ENCODE measurements at places on chromosomes 4 and X.

DNA sequence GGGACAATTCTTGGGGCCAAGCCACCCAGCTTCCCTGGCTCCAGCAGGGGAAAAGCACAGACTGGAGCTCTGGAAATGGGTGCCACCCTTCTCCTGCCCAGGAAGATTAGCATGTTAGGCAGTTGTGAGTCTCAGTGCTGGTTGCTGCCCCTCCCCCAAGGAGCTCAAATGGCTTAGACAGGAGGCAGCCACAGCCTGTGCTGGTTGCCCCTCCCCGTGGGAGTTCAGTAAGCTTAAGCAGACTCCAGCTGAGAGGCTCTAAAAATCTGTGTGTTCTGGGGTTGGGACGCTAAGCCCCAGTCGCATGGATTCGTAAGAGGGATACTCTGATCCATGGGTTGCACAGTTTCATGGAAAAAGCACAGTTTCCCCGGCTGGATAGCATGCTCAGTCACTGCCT lies 92.7 kb upstream of the NDST3 start:
- no peak for DNase-seq

DNA sequence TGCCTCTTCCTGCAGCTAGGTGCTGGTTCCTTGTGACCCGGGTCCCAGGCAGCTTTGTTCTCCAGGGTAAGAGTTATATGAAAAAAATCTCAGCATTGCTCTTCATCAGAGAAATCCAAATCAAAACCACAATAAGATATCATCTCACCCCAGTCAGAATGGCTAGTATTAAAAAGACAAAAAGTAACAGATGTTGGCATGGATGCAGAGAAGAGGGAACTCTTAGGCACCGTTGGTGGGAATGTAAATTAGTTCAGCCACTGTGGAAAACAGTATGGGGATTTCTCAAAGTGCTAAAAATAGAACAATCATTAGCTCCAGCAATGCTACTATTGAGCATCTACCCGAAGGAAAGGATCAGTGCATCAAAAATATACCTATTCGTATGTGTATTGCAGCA lies 61.5 kb downstream of the SORCS2 start:
- DNase-seq: no peak

GRCh38 chr4:151184523-151185458 lies 85.4 kb downstream of the RPS3A start:
- DNase-seq: no peak

- no peak for DNase-seq
Measured at GRCh38 chr4:101370663-101371210, 23.4 kb upstream of the PPP3CA start.

GRCh38 chrX:9573282-9574106 lies 108.6 kb downstream of the TBL1X start:
- DNase-seq: no peak

GRCh38 chr4:7803992-7804755 lies 135.5 kb downstream of the AFAP1 start:
- peak; percentile 71 for DNase-seq

- no peak for DNase-seq
Measured at GRCh38 chrX:24100713-24101112, 46.0 kb downstream of the EIF2S3 start.

DNA sequence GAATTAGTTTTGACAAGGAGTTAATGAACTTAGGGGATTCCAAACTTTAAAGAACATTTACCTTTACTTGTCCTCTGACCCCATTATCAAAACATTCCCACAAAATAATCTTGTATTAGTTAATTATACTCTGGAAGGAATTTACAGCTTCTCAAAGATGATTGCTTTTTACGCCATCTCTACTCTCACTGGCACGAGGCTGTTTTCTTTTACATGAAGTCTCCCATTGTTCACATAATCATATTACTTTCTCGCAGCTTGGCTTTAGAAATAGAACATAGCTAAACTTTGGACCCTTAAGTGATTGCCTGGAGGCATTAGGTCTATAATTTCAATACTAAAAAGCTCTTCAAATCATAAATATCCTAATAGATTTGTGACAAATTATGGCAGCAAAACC lies 592.9 kb downstream of the TRIML1 start:
- DNase-seq: no peak

DNA sequence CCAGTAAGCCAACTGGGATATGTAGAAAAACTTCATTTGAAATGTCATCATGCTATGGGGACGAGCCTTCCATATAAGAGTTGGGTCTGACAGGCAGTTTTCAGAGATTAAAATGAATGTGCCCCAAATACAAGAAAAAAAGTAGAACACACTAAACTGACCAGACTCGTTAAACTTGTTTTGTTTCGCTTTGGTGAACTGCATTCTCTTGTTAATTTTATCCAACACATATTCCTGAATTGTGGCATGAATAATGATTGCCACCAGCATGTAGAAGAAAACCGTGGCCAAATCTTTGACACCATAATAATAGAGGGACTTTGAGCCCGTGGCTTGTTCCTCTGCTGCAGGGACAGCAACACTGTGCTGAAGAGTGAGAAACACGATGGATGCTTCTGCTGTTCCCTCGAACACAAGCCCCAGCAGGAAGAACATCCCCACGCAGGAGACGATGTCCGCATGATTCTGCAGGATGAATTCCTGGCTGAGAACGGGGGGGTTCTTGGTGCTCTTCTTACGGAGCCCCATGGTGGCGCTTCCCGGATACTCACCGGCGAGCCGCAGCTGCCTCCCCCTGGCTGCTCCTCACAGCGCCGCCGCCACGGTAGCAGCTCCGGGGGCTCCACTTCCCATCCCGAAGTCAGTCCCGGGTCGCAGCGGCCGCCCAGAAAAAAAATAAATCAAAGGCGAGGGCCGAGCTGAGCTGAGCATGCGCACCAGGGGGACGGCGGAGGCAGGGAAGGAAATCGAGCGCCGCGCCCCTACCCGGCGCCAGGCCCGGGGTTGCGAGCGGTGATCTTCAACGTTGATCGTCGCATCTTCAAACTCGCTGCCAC lies at the start of gene TRAM1L1:
TRAM1L1 (minus strand) TSS at position 711 of the 836 bp plus-strand sequence; CDS start at position 528, 183 bp downstream.
- no peak for DNase-seq

DNA sequence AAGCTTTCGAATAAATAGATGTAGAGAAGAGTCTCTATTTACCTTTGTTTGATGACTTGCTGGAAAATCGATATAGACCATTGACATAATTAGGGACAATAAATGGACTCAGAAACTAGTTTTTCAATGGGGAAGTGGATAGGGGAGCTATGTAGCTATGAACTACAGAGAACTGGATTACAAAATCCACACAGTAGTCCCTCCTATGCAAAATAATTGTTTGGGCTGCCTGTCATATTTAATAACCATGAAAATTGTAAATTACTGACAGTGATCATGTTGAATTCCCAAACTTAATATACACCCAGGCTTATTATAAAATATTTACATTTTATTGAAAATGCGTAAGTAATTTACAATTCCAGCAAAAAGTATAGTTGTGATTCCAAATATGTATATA lies 333.1 kb upstream of the FAM241A start:
- DNase-seq: no peak

DNA sequence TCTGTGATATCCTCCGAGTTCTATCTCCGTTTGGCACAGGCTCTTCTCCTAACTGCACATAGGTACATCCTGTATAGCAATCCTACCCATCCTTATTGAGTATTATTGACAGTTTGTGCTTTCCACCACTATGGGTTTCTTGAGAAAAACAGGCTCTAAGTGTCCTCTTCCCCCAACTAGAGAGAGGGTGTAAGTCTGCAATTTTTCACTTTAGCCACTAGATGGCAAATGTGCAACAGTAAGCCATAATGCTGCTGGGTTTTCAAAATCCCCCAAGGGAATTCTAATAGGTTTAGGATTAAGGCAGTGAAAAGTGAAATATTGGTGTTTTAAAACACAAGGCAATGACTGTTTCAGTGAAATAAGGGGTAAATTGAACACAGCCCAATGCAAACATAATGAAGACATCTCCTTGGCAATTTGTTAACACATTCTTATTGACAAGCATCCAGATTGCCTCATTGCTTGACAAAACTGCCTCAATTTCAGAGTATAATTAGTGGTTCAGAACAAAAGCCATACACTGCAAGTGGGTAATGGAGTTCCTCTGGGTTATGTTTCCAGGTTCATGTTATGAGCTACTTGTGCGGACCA lies 239.0 kb upstream of the HTR2C start:
- no peak for DNase-seq

DNA sequence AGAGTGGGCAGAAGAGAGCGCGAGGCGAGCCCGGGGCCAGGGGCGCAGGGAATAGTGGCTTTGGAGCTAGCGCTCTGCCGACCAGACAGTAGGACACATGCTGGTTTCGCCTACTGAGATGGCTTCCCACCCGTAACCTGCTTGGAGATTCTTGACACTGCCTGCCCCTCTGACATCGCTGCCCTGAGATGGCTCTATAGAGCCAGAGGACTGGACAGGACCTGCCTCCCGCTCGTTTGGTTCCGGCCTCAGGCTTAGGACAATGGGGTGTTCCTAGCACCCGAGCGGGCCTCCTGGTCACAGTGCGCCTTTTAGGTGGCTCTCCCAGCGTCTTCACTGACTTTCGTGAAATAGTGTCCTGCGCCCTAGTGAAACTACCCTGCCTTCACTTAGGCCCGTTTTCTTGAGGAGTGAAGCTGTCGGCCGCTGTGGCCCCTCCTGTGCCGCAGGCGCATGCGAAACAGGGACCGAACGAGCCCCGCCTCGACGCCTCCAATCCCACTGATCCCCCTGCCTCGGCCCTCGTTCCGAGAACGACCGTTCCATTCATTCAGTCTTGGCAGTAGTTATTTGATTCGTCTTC lies 608 bp downstream of the TAF1 start:
- DNase-seq: peak; percentile 4

DNA sequence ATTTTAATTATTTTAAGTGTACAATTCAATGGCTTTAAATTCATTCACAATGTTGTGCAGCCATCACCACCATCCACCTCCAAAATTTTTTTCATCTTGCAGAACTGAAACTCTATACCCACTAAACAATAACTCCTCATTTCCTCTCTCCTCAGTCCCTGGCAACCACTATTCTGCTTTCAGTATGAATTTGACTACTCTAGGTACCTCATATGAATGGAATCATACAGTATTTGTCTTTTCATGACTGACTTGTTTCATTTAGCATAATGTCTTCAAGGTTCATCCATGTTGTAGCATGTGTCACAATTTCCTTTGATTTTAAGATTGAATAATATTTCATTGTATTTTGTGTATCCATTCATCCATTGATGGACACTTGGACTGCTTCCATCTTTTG lies 46.9 kb downstream of the KIF4A start:
- no peak for DNase-seq

GRCh38 chrX:38249965-38250364 lies 29.3 kb upstream of the SRPX start:
- DNase-seq: no peak

DNA sequence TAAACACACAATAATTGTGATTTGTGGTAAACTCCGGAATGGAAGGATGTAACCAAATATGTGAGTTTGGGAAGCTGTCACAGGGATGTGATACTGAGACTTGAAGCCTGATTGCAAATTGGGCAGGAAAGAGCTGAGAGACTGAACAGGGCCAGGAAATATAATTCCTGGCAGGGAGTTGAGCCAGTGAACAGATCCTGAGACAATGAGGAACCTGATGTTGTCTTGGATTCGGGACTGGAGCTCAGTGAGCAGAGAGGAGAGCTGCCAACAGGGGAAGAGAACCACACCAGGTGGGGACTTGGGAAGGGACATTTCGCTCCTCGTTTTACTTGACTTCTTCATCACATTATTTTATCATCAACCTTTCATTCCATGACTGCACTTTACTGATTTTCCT lies 386.0 kb downstream of the TLL1 start:
- no peak for DNase-seq

DNA sequence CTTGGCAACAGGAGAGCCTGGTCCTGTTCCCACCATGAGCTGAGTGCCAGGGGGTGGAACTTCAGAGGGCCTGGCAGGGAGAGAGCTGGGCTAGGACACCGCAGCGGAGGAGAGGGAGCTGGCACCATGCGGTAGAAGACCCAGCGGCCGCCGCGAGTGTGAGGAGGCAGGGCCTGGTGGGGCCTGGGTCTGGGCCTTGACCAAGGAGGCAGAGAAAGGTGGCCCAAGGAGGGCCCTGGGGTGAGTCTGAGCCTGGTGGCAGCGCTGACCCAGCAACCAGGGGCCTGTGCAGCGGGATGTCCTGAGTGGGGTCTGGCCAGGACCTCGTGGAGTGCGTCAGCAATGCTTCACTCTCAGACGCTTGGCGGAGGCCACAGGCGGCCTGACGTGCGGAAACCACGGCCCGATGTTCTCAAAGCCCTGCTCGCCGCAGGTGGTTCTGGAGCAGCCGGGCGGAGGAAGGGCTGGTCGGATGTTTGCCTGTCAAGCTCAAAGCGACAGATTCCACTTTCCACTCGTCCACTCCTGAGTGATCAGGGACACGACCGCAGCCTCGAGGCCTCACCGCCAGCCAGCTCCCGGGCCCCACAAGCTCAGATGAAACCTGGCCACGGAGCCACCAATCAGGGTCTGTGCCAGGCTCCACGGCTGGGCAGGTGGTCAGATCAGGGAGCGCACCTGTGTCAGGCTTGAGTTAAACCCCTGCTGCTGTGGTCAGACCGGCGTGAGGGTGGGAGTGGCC lies 20.8 kb downstream of the ATP5ME start:
- DNase-seq: no peak

DNA sequence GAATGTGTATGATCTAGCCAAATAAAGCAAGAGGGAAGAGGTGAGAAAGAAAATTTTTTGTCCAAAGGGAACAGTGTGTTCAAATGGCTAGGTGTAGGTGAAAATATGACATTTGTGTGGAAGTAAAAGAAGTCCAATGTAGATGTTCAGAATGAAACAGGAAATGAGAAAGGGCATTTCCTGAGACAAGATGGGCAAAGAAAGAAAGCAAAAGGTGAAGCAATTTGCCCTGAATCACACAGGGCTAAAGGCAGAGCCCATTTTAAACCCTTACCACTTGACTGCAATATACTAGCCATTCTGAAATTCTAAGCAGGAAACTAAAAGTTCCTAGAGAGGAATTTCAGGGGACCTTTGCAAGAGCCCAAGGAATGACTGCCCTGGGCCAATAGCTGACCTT lies 36.0 kb downstream of the CLOCK start:
- DNase-seq: no peak

DNA sequence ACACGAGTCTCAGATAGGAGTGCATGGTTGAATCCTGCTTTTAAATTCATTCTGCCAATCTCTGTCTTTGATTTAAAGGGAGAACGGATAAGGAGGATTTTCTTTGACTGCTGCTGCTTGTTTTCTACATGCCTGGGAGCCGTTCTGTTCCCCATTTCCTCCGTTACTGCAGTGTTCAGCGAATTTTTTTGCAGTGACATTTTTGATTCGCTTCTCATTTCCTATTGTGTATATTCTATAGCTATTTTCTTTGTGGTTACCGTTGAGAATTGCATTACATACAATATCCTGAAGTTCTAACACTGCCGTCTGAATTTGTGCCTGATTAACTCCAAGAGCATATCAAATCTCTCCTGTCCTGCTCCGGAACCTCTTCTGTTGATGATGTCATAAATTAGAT lies 14.8 kb upstream of the MAEA start:
- DNase-seq: no peak
